ENCODE measurements at places on chromosomes 16 and 17.

GRCh38 chr17:13638855-13639458 lies 37.2 kb upstream of the HS3ST3A1 start:
- no peak for DNase-seq

DNA sequence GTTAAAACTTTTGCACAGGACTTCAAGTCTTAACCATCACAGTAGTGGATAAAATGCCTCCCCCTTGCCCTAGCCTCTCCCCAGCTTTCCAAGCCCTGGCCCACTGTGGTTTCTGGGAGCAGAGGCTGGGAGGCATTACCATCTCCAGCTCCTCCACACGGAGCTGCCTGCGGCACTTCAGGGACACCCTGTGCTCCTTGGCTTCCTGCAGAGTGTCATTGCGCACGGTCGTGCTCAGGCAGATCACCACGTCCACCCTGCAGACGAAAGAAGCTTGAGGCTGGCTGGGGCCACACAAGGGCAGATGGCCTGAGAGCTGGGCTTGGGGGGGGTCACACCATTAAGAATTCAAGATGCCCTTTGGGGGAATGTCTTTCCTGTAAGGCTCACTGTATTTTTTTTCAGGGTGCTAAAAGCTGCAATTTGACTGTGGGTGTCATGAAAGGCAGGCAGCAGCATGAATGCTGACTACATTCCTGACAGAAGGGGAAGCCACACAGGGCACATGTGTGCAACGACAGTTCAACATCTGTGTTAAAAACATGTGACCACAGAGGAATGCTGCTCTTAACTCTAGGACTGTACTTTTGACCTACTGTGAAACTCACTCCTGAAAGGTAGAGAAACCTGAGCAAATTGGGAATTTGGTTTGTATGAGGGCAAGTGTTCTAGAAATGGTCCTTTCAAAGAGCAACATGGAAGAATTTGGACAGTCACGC lies 47.7 kb upstream of the CLEC18B start:
- DNase-seq, result no peak

GRCh38 chr16:82995924-82996441 lies 369.2 kb downstream of the CDH13 start:
- DNase-seq, result no peak

DNA sequence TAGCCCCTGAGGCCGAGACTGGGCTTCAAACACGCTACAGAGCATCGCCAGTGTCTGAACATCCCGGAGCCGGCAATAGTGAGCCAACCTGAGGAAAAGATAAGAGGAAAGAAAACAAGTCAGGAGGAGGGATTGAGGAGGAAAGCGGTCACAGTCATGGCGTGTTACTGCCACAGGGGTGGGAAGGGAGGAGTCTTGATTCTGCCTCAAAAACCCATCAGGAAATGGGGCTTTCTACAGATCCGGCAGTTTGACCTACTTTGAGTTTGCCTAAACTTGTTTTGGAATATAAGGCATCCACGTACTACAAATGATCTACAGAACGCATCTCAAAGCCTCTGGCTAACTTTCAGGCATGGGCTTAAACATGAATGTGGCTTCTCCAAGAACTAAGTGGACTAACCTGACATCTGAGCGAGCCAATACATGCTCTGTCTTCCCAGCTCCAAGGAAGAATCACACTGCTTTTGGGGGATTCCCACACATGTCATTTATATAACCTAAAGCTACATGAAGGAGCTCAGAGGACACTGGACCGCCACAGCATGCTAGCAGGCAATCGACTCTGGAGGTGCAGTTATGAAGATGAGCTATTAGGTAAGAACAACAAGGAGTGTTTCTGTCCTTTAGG lies 96.6 kb downstream of the WDR59 start:
- no peak for DNase-seq

GRCh38 chr17:50355336-50355700 lies 9.4 kb downstream of the XYLT2 start:
- no peak for DNase-seq

DNA sequence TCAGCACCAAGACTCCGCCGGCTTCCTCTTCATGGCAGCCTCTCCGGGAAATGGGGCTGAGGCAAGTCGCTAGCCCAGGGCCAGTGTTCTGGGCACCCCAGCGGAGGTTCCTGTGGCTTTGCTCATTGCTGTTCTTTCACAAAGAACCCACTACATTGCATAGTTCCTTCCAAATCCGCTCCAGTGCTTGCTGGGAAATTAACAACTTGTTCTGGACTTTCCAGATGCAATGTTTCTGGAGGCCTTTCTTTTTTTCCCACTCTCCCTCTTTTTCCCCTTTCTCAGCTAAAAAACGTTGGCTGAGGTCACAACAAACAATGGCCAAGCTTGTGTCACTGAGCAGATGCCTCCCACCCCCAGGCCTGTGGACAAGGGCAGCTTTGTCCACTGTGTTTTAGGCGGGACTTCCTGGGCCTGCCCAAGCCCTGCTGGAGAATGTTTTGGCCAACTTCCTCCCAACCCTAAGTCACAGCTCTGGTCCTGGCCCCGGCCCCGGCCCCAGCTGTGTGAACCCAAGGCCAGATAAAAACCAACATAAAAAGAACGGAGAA lies 131.5 kb upstream of the RCVRN start:
- DNase-seq, result no peak

DNA sequence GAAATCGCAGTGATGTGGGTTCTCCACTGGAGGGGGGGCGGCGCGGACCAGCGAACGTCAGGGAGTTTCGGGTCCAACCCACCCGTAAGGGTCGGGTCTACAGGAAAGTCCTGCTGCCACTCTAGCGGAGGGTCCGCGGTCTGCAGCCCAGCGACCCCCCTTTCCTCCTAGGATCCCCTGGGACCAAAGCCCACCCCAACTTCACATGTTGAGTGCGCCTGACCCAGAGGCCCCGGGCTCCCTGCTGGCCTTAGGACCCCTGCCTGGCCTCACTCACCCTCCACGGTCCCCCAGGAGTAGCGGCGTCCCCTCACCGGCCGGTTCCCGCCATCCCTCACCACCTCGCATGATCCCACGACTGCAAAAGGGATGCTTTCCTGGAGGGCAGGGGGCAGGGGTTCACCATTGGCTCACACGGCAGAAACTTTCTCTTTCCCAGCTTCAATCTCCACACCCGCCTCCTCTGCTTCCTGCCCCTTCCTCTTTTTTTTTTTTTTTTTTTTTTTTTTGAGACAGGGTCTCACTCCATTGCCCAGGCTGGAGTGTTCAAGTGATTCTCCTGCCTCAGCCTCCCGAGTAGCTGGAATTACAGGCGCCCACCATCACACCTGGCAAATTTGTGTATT lies 3.1 kb downstream of the SEPTIN1 start:
- no peak for DNase-seq

GRCh38 chr16:11240636-11241473 lies 15.1 kb downstream of the SOCS1 start:
- DNase-seq, result no peak

- no peak for DNase-seq
Measured at GRCh38 chr17:36937001-36937958, at the start of gene LHX1. LHX1 (plus strand) TSS chr17:36937475; CDS start chr17:36938198, 723 bp downstream.

- no peak for DNase-seq
Measured at GRCh38 chr17:59513934-59514841, 51.2 kb upstream of the DHX40 start.

DNA sequence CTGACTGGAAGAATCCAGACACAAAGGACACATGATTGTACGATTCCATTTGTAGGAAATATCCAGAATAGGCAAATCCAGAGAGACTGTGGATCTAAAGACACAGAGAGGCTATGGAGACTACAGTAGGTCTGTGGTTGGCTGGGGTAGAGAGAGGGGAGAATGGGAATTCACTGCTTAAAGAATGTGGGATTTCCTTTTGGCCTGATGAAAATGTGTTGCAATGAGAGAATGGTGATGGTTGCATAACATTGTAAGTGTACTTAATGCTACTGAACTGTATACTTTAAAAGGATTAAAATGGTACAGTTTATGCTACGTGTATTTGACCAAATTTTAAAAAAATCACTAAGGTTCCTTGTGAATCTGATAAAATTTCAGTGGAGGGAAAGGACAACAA lies 62.1 kb downstream of the GPRC5B start:
- no peak for DNase-seq

- no peak for DNase-seq
Measured at GRCh38 chr16:14522671-14523070, 107.4 kb downstream of the PARN start.
